ENCODE measurements at places on chromosomes 12 and 14.

GRCh38 chr14:24160499-24160849 lies 591 bp upstream of the IRF9 start:
- DNase-seq: no peak

GRCh38 chr12:69719336-69720316 lies 19.0 kb upstream of the RAB3IP start:
- no peak for DNase-seq

DNA sequence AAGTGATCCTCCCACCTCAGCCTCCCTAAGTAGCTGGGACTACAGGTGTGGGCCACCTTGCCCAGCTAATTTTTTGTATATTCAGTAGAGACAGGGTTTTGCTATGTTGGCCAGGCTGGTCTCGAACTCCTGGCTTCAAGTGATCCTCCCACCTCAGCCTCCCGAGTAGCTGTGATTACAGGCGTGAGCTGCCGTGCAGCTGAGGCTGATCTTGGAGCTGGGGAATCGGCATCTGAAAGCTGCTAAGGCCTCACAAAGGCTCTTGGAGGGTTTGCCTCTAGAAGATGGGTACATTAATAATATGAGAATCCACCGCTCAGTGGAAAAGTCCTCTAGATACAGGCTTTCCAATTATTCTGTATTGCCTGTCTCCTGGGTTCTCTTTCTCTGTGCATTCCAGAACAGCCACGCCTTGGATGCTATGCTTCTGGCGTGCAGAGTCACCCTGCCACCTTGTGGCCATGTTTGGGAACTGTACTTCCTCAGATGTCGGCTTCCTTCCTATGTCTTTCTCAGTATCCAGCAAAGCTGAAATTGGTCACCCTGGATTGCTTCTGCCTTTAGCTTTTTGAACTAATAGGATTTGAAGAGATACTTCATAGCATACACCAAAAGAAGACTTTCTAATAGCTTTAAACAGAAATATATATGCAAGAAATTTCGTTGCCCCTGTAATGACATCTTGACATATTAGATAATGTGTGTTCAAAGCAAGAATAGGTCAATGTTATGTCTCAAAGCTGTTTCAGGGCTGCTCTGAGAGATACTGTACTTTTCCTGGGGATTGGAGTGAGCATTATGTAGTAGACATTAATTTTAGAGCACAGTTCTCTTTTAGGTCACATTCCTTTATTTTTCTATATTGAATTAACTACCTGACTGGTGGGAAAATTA lies 75.4 kb downstream of the SNAPC1 start:
- DNase-seq: peak; percentile 64

- no peak for DNase-seq
Measured at GRCh38 chr12:33267641-33268040, 172.0 kb downstream of the SYT10 start.

- no peak for DNase-seq
Measured at GRCh38 chr14:59831121-59831730, 39.4 kb downstream of the RTN1 start.

- DNase-seq: peak; percentile 75
Measured at GRCh38 chr14:50007123-50007903, 109.1 kb downstream of the VCPKMT start.

DNA sequence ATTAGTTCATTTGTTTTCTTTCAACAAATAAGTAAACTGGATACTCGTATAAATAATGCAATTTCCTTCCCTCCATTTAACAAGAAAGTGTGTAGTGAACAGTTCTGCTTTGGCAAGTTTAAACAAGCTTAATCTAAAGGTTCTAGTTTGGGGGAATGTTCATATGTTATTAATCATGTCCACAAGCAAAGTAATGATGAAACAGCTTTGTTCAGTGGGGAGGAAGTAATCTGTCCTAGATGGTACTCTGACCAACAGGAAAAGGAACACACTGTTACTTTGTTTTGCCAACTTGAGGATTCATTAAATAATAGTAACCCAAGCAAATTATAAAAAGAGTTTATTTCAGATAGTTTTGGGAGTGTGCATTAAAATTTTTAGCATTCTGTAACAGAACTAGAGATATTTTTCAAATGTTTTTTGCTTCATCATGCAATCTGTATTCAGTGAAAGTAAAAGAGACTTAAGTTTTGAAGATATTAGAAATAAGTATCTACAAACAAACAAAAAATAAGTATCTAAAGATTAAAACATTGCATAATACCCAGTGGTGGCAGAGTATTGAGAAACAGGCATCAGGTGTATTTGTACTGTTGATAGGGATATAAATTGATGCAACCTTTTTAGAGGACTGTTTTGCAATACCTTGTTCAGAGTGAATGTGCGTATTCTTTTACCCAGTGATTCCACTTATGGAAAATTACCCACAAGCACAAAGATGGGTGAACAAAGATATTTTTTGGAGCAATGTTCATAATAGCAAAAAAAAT lies 61.1 kb downstream of the RAB35 start:
- peak; percentile 9 for DNase-seq

GRCh38 chr12:104686196-104686595 lies 229.4 kb downstream of the CHST11 start:
- no peak for DNase-seq

DNA sequence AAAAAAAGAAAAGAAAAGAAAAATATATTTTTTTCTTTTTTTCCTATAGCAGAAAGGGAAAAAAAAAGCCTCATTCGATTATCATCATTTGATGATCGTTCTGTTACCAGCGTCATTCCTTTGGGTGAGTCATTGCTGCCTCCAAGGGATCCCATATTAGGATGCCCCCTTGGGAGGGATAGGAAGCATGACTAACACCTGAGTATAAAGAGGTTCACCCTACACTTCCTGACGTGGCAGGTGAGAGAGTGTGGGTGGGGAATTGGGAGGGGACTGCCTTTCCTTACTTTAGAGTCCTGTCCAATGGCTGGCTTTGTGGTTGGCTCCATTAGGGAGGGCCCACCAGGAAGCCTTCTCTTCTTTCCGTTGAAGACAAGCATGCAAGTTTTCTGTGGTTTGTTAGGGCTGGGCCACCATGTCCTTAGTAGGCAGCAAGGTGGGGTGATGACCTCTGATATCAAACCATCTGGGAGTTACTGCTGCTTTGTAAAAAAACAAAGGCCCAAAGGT lies 56.1 kb upstream of the FUT8 start:
- no peak for DNase-seq
